Lung (tissue), 17 donors: ENCODE measurements at places on chromosomes 2 and 18.
A peak's percentile ranks its signal among the peaks of the same experiment; 100 is the strongest.

- DNase-seq = no peak
Observed at GRCh38 chr18:9737472-9738121, 29.5 kb downstream of the RAB31 start.

GRCh38 chr2:105375001-105375561 lies 23.8 kb downstream of the FHL2 start:
- no peak for DNase-seq

GRCh38 chr2:9985531-9986328 lies 34.2 kb downstream of the GRHL1 start:
- DNase-seq = no peak

DNA sequence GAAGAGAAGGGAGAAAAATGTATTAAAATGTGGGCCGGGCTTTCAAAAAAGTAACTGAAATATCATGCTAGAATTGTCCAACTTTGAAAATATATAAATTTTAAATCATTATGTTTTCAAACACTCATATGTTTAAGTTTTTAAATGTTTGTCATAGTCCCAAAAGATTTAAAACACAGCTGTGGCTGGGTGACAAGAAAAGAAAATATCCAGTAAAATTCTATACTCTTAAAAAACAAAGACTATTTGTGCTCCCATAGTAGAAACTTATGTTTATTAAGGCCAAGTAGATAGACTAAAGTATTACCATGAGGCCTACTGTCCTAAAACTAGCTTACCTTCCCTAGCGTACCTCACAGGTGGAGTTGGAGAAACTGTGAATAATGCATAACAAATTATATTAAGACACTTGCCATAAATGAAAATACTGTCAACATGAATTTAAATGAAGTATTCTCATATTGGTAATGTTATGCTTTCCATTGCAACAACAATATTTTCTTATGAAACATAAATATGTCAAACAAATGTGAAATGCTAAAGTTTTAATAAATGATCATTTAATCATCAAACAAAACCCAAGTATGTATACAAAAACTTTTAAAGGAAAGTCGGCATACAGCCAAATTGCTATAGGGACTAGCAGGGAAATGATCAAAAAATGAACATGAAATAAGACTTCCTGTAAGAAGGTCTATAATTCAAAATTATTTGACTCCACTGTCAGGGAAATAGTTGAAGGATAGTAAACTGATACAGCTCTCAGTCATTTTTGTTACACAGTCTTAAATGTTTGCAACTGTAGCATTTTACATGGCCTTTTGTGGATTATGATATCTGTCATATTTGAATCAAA lies 13.4 kb downstream of the MEIS1 start:
- peak; percentile 85 for DNase-seq

DNA sequence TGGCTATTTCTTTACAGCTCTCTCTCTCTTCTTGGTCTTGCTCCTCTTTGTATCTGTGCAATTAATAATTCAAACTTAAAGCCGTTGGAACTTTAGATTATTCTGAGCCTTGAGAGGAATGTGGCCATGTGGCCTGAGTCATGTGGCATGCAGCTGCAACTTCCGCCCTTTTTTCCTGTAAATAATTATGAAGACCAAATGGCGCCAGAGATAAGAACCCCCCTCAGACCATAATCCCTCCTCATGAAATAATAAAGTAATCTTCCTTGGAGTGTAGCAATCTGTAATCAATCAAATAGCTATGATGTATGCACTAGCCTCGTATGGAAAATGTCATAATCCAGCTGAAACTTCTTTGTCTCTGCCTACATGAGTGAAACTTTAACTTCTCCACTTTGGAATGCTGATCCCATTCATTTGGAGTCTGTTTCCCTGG lies 13.5 kb upstream of the TWSG1 start:
- DNase-seq = peak; percentile 71

- DNase-seq = no peak
Observed at GRCh38 chr2:74103763-74104162, 43.9 kb downstream of the BOLA3 start.

GRCh38 chr2:2728635-2729034 lies 397.6 kb upstream of the MYT1L start:
- DNase-seq = no peak
